ENCODE measurements at places on chromosomes 1 and 21.
A peak's percentile ranks its signal among the peaks of the same experiment; 100 is the strongest.

- no peak for DNase-seq
Measured at GRCh38 chr1:64502931-64503330, 33.0 kb downstream of the CACHD1 start.

DNA sequence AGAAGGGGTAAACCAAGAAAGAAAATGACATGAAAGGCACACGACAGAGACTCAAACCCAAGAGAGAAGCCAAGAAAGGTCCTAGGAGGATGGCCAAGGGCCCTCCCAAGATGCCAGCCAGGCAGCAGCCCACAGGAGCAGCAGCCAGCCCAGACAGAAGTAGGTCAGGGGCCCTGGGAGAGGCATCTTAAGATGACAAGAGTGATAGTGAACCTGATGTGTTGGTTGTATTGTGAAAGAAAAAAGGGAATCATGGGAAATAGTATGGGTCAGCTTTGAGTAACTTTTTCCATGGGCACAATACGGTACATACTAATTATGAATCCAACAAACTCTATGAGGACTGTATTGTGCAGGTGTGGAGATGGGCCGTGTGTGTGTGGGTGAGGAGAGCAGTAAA is 3.3 kb downstream of the CCSAP start:
- no peak for DNase-seq

DNA sequence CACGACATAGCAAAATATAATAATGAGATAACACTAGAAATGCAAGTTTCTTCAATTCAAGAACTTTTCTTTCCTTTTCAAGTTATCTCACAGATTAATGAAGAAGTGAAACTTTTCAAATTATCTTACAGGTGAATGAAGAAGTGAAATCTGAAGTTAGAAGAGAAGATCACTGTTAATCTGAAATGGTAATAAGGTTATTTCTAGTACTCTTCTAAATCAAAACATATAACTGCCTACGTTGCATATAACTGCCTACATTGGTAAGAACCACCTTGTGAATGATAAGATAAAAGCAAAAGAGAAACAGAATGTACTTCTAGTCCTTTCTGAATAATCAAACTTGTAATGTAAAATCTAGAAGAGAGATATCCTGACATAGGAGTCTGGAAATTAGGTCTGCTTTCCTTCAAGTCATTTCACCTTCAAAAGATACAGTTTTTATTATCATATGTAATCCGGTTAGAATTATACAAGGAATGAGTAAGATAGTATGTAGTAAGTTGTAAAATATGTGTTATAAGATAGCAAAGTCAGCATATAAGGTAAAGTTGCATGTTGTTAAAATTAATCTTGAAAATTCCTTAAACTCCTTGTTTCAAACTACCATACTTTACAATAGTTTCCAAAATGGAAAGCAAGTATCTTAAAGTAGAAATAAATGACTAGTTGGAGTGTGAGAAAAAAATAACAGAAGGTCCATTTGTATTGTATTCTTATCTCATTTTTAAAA is 522.4 kb upstream of the ZRANB2 start:
- no peak for DNase-seq

GRCh38 chr1:59879574-59879973 is 47.0 kb downstream of the CYP2J2 start:
- peak; percentile 1 for DNase-seq

DNA sequence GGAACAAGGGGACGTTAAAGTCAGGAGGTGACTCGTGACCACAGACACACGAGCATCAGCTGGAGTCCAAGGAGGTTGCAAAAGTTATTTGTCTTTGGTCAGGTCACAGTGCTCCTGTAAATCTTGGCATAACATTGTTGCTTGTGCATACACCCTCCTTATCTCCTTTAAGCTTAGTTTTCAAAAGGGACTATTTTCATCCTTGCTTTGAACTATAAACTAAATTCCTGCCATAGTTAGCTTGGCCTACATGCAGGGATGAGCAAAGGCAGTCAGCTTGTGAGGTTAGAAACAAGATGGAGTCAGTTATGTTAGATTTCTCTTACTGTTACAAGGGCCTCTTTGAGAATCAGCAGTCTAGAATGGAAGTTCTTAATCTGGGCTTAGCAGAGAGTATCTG is 28.0 kb upstream of the FASLG start:
- DNase-seq, result no peak

DNA sequence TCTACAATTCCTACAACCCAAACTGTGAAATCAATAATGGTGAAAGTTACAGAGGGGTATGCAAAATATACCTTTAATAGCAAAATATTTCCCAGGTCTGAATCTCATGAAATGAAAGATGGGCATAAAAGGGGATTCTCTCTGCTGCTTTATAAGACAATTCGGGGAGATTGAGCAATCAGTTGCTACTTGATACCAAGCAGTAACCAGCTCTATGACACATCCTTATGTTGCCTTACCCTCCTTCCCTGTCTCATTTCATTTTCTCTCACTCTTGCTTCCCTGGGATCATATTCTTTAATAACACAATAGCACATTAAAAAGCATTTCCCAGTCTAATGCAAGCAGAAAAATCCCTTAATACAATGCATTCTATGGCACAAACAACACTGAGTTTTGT is 29.0 kb downstream of the ZSWIM5 start:
- DNase-seq, result no peak

GRCh38 chr1:234848972-234849649 is 239.1 kb upstream of the IRF2BP2 start:
- DNase-seq, result no peak

DNA sequence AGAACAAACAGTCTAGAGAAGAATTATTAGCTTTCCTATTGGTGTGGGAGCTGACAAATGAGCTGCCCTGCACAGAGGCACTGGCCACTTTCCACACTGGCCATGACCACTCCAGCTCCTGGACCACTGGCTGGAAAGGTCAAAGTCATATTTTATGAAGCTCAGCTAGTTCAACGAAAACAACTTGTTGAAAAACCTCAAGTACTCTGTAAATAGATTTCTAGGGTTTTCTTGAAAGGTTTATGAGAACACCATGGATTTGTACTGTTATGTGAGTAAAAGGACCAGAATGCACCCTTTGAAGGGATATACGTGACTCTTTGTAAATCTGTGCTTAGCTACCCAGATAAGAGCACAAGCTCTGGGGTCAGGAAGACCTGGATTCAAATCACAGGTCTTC is 54.5 kb upstream of the FGGY start:
- DNase-seq, result no peak

DNA sequence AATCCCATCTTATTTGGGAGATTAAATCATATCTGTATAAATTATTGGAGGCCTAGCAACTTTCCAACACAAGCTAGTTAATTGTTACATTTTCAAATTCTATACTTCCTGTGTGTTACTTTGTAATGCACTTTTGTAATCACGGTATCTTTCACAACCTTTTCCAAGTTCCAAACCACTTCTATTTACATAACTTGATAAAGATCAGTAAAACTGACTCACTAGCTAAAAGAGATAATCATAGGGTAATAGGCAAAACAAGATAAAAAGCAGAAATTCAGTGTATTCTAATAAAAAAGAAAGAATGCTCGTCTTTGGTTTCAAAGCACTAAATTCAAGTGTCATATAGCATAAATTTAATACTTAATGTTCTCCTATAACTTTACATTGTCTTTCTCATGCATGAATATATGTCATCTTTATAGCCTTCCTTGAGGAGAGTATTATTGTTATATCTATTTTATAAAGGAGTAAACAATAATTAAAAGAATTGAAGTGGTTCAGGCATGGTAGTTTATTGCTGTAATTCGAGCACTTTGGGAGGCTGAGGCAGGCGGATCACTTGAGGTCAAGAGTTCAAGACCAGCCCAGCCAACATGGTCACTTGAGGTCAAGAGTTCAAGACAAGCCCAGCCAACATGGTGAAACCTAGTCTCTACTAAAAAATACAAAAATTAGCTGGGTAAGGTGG is 66.4 kb downstream of the RGS13 start:
- no peak for DNase-seq

- no peak for DNase-seq
Measured at GRCh38 chr1:184562806-184563205, 176.0 kb downstream of the C1orf21 start.

- no peak for DNase-seq
Measured at GRCh38 chr21:16587141-16587581, 857.4 kb downstream of the USP25 start.

DNA sequence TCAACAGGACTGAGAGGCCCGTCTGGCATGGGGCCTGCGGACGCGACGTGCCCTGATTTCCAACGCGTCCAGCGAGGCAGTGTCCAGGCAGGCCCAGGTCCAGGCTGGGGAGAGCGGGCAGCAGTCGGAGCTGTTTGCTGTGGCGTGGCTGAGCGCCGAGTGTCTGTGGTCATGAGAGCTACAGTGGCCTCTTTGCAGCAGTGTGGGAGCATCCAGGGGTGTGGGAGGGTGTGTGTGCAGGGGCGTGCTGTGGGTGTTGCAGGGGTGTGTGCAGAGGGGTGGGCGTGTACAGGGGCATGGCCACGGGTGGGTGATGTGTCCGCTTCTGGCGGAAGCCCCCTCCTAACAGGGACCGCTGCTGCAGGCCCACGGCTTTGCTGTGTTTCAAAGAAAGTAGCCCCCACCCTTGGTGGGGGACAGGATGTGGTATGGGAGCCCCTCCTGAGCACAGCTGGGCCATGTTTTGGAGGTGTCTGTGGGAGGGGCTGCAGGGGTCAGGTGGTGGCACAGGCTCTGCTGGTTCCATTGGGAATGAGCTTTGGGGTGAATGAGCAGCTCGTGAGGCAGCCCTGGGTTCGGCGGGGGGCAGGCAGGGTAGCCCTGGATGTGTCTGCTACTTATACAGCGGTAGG is 17.7 kb downstream of the PLCH2 start:
- DNase-seq, result no peak

DNA sequence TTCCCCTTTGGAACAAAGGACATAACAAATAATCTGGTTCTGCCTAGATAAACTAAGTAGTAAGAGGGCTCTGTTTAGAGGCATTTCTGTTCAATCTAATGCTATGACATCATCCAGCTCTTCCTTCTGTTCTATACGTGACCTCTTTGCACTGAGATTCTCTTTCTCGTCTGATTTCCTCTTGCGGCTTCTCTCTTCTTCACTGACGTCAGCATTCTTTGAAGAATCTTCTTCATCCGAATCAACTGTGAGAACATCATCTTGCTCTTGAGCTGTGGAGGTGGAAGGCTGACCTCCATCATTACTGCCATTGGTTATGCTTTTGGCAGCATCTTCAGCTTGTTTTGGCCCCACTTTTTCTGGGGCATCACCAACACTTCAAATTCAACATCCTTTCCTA is 130.4 kb downstream of the HS2ST1 start:
- DNase-seq, result no peak

- DNase-seq, result no peak
Measured at GRCh38 chr1:182643699-182644098, 39.5 kb upstream of the RGS16 start.

GRCh38 chr1:1144843-1145546 is 28.7 kb upstream of the TTLL10 start:
- DNase-seq, result no peak

DNA sequence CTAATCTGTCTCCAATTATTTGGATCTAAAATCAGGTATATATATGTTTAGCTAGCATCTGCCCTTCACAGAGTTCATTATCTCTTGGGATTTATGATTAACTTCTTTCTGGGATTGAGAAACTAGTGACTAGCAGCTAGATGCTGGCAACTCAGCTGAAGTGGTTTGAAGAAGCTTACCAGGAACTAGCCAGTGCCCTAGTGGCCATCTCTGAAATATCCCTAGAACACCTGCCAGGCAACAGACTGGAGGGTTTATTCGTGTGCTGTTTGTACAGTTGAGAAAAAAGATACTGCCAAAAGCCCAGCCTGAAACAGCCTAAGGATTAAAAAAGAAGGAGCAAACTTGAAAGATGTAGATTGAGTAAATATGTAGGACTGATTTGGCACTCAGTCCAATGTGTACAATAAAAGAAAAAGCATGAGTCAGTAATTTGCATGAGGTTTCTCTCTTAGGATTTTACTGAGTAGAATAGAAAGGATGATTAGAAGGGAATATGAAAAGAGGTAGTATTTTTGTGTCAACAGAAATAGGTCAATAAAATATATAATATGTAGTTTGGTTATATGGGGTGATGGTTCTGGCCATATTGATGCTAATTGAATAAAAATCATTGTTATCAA is 1144.6 kb upstream of the ADGRL2 start:
- DNase-seq, result peak; percentile 71
